Stimulated activated CD8-positive, alpha-beta memory T cell treated with anti-CD3 and anti-CD28 coated beads, Interleukin-4, amount 100 ng/mL, for 24 hours (primary cell): ENCODE measurements at places on chromosomes 16 and 17.

- DNase-seq, result no peak
These were observed 35.2 kb downstream of the ARHGAP23 start for GRCh38 chr17:38463451-38463858.

DNA sequence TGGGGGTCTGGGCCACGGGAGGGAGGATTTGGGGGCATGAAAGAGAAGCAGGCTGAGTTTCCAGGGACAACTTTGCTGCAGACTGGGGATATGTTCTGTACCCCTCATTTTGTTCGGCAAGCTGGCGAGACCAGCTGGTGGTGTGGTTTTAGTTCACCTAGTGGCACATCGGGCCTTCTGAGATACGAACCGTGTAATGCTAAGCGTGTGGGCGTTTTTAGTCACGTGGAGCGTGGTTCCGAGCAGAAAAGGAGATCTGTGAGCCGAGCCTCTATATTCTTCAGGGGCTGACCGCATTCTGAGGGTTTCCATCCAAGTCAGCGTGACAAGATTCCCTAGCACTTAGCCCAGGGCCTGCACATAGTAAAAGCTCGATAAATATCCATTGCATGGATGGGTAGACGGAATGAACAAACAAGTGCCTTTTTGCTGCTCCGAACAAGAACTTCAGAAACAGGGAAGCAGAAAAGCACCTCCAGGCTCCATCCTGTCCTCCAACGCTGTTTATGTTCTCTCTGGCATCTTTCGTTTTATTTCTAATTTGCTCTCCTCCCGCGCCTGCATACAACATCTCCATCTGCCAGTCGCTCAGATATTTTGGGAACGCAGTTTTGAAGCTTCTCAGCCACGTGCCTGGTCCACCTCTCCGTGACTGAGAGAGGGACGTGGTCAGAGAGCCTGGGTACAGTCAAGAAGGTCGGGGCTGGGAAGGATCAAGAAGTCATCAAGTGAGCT lies 5.8 kb downstream of the SYT17 start:
- DNase-seq, result no peak

DNA sequence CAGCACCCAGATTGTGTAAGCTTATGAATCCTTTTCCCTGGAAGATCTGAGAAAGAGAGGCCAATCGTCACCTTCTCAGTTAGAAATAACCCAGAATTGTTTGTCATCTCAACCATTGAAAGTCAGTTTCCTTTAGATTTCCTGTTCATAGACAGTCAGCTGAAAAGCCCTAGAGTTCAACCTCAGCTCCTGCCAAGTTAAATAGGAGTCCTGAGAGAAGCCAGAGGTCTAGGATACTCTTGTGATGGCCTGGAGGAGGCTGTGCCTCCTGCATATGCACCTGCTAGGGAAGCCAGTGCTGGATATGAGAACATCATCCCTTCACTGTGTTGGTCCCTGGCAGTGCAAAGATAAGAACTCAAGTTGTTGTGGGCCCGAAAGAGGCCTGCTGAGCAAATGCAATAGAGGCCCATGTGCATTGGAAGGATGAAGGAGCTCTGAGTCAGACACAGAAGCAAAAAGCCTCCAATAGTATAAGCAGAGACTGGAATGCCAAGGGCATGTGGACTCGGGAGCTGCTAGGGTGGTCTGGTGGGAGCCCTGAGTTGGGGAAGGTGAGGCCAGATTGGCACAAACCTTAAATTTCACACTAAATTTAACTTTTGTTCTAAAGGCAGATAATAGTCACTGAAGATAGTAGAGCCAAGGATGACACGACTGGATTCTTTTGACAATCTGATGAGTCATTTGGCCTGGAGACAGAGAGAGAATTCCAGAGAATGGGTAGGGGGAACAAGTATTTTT lies 520.9 kb upstream of the CDH5 start:
- no peak for DNase-seq

DNA sequence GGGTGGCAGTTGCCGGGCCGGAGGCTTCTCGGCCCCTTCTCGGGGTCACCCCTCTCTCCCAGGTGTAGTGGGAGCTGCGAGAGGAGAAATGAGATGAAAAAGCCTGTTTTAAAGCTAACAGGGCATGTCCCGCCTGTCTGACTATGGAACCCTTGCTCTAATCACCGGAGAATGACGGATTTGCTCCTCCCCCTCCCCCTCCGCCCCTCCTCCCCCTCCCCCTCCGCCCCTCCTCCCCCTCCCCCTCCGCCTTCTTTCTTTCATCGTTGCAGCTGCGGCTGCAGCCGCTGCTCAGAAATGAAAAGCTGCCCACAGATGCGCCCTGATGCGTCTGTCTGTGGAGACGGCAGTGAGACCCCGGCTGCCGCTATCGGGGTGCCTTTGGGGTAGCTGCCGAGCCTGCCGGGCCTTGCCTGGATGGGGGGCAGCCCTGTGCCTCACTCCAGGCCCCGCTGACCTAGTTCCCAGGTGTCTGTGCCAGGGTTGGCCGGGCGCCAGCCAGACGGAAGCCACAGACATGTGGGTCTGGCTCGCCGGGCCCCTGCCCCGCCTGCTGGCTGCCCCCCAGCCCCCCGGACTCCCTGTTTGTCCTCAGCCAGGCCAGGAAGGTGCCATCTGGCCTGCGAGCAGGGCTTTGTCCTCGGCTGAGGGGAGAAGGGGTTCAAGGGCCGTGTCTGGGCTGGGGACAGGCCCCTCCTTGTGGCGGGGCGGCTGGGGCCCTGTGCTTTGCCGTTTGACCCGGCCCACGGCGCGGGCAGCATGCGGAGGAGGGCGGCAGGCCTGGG lies 37.7 kb downstream of the GINS2 start:
- no peak for DNase-seq

DNA sequence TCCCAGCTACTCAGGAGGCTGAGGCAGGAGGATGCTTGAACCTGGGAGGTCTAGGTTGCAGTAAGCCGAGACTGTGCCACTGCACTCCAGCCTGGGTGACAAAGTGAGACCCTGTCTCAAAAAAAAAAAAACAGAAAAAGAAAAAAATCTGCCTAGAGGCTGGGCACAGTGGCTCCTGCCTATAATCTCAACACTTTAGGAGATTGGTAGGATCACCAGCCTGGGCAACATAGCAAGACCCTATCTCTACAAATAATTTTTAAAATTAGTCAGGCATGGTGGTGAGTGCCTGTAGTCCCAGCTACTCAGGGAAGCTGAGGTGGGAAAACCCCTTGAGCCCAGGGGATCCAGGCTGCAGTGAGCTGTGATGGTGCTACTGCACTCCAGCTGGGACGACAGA lies 17.7 kb downstream of the CUEDC1 start:
- no peak for DNase-seq

DNA sequence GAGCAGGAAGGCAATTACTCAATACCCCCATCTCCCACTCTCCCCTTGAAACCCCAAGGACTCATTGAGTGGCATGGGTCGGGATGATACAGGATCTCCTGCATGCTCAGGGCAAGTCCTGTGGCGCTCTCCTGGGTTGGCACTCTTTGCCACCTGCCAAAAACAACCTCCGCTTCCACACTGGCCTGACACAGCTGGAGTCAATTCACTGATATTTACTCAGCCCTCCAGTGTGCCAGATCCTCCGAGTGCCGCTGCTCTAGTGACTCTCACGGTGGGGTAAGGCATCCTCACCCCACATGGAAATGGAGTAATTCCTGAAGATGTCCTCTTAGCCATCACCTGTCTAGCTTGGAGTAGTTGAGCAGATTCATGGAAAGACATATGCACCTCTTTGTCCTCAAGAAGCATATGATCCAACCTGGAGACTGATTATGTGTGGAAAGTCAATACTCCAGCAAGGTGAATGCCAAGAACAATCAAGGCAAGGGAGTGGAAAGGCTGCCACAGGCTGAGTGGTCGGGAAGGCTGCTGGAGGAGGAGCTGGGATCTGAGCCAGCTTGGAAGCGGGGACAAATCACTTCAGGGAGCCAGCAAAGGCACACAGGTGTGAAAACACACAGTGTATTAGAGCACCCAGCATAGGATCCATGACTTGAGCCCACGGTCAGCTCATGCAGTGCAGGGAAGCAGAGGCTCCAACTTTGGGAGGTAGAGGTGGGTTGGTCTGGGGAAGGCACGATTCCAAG lies 12.6 kb upstream of the GOSR2 start:
- DNase-seq, result no peak

- DNase-seq, result no peak
These were observed 41.6 kb downstream of the PRKCB start for GRCh38 chr16:23877107-23878070.

DNA sequence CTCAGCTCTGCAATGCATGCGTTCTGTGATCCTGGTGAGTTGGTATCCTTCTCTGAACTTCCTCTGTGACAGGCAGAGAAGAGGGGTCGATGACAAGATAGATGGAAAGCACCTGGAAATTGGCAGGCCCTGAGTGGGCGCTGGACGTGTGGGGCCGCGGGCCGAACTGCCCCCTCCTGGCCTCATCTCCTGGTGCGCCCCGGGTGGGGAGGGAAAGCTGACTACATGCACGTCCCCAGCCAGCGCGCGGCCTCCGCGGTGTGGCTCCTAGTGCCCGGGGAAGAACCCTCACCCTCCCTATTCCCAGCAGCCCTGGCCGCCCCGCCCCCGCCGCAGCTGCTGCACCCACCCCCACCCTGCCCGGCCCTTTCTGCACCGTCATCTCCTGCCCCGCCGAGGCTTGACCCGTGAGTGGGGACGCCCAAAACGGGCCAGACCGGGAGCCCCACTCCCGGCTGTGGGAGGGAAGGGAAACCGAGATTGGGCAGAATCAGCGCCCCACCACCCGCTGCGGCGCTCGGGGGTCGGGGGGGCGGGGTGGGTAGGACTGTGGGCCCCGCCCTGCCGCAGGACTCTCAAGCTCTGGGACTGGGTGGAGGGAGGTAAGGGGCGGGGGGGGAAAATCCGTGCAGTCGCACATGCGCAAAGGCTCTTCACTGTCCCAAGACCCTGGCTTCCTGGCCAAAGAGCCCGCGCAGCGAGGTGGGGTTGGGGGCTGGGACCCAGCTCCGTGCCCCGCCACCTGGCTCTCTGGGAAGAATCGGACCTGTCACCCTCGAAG lies at the start of gene NOL3:
NOL3 (plus strand) TSS at position 371 of the 781 bp plus-strand sequence.
- no peak for DNase-seq

- DNase-seq, result no peak
These were observed 188.7 kb upstream of the GSE1 start for GRCh38 chr16:85424260-85425073.

DNA sequence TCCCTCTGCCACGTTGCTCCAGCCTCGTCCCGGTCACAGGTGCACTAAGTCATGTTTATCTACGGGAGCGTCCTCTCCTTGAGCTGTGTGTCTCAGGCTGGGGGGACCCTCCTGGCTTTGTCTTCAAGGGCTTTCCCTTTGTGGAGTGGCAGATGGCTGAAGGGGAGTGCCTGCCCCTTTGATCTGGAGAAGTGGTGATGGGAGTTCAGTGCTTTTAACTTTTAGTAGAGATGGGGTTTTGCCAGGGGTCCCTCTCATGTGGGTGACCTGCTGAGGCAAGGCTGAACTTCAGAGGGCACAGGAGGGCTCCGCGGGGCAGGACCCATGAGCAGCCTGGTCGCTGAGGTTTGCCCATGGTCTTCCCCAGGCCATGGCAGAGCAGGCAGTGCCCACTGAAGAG lies 73.1 kb upstream of the CDC42EP4 start:
- DNase-seq, result no peak

DNA sequence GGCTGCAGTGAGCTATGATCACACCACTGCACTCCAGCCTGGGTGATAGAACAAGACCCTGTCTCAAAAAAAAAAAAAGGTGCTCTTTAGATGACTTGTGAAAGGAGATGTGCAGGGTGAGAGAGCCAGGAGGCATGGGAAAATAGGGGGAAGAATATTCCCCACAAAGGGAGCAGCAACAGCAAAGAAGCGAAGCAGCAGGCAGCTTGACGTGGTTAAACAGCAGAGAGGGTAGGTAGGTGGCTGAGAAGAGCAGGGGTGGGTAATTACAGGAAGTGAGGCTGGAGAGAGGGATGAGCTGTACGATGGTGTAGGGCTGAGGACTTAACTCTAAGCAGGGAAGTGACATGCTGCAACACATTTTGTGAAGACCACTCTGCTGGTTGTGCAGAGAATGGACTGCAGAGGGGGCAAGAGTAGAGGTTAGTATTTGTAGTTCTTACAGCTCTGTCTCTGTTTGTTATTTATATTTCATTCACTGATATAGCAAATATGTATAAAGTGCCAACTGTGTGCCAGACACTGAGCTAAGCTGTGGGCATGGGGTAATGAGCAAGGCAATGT lies 1.6 kb downstream of the HEATR3 start:
- DNase-seq, result no peak

GRCh38 chr16:68046106-68046505 lies 23.0 kb downstream of the DUS2 start:
- DNase-seq, result no peak

DNA sequence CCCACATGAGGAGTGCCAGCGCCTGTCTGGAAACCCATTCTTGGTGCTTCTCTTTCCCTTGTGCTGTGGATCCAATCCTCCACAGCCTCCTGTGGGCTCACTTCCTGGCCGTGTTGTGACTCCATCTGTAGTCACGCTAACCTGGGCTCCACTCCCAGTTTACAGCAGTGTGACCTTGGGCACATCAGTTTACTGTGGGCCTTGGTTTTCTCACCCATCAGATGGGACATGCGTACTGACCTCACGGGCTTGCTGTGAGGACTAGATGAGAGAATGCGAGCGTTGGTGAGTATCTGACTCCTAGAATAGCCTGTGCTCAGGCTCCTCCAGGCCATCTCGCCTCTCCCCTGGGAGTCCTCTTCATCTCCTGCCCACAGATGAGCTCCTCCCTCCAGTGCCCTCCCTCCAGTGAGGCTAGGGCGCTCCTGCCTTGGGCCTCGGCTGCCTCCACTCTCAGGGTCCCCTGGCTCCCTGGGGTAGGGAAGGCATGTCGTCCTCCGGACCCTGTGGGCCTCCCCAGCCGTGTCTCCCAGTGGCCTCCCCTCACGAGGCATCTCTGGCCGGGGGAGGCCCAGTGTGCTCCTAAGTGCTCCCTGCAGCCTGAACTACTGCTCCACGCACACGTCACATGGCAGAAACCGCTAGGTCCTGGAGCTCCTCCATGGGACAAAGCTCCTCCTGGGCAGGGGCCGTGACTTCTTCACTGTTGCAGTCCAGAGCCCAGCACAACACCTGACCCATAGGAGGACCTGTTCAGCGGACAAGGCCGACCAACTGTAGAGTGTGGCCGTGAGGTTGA lies 5.2 kb upstream of the FOXJ1 start:
- no peak for DNase-seq

DNA sequence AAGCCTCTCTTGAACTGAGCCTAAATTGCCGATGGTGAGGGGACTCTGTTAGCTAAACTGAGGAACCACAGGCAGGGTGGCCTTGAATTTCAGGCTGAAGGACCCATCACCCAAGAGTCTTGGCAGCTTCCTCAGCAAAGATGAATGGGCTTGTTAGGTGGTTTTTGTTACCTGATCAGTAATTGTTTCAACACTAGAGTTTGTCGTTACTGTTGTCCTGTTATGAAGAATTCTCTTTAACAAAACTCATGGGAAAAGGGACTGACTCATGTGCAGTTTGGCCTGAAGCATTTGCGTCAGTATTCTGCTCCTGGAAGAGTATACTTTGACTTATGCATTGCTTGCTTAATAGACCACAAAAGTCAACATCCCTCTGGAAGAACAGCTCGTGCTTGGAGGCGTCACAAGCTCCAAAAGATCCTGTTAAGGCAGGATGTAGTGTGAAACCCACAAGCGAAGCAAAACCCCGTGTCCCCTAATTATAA lies 206.0 kb downstream of the IRX3 start:
- no peak for DNase-seq
